ENCODE measurements at places on chromosomes 7 and 10. TPM values are rescaled to one million over a fixed set of nuclear protein-coding genes. Genes with fewer than 3 reads are reported as not detected.

The NKX2-3 gene
- total RNA-seq: not detected

The LLCFC1 gene
- total RNA-seq: not detected

DNA sequence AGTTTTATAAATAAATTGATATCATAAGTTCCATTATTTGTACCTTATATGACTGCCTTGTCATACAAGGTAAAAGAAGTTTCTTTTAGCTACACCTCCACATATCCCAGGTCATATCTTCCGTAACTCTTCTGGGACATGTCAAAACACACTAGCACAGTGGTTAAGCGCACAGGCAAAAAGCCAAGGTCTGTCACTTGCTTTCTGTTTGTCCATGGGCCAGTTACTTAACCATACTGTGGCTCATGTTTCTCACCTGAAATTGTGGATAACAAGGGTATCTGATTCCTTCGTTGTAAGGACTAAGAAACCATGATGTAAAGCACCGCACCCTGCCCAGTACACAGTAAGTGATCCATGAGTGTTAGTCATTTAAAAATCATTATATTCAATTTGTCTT is 56.2 kb downstream of the SEMA3D start:
- no peak for DNase-seq

- no peak for DNase-seq
Measured at GRCh38 chr7:123601530-123601929, at the start of gene ASB15. ASB15 (plus strand) TSS chr7:123601821; CDS start chr7:123614503, 12,682 bp downstream.

- no peak for DNase-seq
Measured at GRCh38 chr10:11080564-11080984, 62.9 kb downstream of the CELF2 start.

DNA sequence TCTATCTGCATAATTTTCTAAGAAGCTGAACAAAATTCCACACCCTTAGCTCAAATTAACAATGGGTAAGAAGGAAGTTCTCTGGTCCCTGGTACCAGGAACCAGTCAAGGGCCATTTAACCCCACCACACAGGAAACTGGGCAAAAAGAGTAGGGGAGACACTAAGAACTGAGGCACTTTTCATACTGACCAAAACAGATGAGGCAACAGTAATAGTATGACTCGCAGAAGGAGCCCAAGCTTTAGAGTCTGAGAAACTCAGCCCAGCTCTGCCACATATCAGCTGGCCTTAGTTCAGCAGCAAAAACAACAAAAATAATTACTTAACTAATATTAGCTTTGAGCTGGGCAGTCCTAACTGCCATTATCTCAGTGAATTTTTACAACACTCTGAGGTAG is 221.2 kb downstream of the FAM107B start:
- no peak for DNase-seq

- no peak for DNase-seq
Measured at GRCh38 chr7:100779359-100779758, 46.0 kb downstream of the ZAN start.

DNA sequence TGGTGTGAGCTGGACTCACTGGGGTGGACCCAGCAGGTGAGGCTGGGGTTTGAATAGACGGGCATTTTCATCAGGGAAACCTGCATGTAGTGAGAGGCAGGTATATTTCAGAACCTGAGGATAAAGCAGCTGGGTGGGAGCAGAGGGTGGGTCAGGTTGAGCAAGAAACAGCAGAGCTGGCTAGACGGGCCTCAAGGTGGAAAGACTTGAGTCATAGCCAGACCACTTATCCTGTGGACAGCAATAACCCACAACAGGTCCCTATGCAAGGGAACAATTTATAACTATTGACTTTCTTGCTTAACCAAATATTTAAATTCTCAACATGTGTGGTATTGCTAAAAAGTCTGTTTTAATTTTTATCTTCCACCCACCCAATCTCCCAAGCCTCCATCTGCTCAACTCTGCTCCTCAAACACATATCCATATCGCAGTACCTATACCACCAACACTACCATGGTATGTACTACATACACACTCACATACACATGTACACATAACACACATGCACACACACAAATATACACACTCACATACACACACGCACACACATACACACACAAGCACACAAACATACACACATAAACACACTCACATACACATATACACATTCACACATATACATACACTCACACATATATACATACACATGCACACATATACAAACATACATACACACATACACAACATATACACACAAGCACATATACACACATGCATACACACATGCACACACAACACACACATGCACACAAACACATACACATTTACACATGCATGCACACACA is 129.0 kb upstream of the C7orf33 start:
- no peak for DNase-seq

DNA sequence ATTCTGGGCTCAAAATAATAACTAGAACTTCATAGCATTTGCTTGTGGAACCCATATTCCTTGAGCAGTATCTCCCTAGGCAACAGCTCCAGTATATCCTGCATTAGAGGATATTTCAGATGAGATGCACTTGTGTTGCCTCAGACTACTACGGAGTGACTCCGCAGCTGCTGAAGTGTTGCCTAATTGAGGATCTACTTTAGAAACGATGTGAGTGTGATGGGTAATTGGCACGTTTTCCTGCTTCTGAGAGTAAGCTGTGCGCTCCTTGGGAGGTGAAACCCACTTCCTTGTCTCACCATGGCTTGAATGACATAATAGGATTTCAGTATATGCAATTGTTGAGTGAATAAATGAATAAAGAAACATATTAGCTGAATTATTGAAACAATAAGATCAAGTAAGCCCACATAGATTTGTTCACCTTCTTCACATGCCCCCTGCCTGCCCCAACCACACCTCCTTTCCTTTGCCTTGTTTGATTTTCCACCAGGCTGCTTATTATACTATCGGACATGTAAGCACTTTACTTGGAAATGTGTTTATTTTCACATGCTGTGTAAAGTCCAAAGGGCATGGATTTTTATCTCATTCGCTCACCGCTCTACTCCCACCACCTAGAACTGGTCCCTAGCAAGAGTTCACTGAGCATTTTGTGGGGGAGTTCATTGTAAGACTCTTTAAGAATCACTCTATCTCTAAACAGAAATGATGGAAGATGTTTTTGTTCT is 303.8 kb downstream of the KCNMA1 start:
- DNase-seq: no peak

DNA sequence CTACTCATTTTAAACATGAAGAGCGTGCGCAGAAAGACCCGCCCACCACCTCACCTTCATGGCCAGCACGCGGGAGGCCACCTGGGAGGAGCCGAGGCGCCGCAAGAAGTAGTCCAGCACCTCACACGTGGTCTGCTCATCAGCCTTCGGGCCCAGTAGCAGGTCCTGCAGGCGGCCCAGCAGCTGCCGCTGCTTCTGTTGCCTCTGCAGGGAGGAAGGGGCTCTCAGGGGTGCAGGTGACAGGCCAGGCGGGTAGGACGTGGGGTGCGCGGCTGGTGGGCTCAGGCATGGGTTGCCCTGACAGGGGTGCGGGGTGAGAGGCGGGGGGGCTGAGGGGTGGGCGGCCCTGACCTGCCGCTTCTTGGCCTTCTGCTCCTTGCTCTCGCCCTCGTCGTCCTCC is 17.6 kb downstream of the INTS1 start:
- DNase-seq: no peak

Data from T-cell (primary cell).